ENCODE measurements at places on chromosomes 12 and 14.

GRCh38 chr12:85519163-85519562 is 239.1 kb downstream of the ALX1 start:
- no peak for DNase-seq

DNA sequence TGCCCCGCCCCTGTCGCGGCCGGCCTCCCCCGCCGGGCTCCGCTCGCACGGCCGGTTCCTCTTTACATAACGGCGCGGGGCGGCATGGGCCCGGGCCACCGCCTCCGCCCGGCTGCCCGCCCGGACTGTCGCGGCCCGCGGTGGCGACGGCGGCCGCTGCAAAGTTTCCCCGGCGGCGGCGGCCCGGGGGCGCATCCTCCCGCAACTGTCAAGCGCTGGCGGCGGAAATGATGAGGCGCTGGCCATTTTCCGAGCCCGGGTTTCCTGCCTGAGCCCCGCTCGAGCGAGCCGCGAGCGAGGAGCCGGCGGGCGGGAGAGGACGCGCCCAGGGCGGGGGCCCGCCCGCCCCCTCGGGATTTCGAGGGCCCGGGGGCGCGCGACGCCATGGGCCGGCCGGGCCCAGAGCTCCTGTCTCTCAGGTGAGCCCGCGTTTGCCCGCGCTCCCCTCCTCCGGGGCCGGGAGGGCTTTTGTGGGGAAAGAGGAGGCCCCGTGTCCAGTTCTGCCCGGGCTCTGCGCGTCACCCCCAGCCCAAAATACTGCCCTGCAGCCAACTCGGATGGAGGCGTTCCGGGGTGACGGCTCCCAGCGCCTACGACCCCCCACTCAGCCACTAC is at the start of gene SH2B3:
Gene SH2B3 (plus strand): TSS at position 65 of the 615 bp plus-strand sequence. CDS start 12,223 bp downstream, outside the sequence.
- DNase-seq = peak; percentile 60

DNA sequence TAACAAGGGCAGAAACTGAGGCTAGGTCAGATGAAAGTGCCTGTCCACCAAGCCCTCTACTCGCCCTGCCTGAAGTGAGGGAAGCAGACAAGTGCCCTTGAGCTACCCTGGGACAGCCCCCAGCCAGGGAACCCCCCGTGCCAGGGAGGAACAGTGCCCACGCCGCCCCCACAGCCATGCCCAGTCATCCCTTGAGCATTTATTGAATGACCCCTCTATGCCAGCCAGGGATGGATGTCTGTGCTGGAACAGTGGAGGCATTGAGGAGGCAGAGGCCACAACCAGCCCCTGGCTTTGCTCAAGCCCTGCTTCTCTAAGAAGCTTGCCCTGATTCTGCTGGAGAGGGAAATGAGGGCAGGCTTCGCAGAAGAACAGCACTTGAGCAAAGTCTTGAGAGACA is 3.7 kb upstream of the AQP6 start:
- no peak for DNase-seq

GRCh38 chr14:77028384-77029231 is at the start of gene IRF2BPL:
IRF2BPL (minus strand) TSS chr14:77028708; CDS start chr14:77027792, 916 bp downstream.
- peak; percentile 97 for DNase-seq

- DNase-seq = no peak
Measured at GRCh38 chr12:131757111-131757510, 46.2 kb downstream of the SFSWAP start.

- DNase-seq = no peak
Measured at GRCh38 chr14:52776816-52777215, 14.6 kb downstream of the GNPNAT1 start.

GRCh38 chr14:99378782-99379214 is 101.9 kb downstream of the SETD3 start:
- peak; percentile 91 for DNase-seq

DNA sequence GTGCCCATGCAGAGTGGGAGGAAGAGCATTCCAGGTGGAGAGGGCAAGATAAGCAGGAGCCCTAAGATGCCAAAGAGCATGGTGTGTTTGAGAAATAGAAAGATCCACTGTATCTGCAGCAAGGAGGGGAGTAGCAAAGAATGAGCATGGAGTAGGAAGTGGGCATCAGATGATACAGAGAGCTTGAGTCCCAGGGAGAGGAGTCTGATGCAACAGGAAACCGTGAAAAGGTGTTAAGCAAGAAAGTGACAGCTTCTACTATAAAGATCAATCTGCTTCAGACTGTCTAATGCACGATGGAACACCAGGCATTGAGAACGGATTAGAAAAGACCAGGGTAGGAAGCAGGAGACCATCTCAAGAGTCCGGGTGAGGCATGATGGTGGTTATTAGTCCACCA is 12.3 kb upstream of the GPRC5D start:
- no peak for DNase-seq

Data from epithelial cell of esophagus (primary cell).